Activated CD4-positive, CD25-positive, alpha-beta regulatory T cell (primary cell): ENCODE measurements at places on chromosomes 2 and 18.

DNA sequence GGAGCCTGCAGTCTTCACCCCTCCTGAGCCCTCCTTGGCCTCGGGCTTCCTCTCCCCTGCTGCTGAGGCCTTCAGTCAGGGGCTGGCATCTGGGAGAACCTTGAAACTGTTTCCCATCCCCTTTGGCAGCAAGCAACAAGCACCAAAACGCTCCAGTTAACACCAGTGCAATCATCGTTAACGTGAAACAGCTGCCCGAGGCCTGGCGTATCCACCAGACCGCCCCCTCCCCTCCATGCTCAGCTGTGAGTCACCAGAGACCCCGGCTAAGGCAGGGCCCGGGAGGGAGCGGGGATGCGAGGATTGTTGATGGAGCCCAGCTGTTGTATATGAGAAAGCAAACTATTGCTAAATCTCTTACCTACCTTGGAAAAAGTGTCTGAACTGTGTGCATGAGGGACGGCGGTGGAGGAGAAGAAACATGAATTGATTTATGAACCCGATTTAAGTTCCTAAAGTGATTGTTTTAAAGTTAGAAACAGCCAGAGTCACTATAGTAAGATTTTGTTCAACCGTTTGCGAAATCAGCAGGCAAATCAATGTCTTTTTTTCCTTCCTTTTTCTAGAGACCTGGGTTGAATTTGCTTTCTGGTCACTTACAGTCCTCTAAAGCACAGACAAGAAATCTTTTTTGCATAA is 5.2 kb downstream of the ZFP36L2 start:
- no peak for DNase-seq

- DNase-seq = no peak
These were observed 48.7 kb downstream of the IMPA2 start for GRCh38 chr18:12029786-12030584.

GRCh38 chr2:122179492-122180165 is 424.2 kb downstream of the TSN start:
- DNase-seq = no peak

- no peak for DNase-seq
These were observed 941.1 kb upstream of the FANCL start for GRCh38 chr2:59182249-59182648.

GRCh38 chr2:20143263-20143662 is 81.7 kb downstream of the SDC1 start:
- no peak for DNase-seq

DNA sequence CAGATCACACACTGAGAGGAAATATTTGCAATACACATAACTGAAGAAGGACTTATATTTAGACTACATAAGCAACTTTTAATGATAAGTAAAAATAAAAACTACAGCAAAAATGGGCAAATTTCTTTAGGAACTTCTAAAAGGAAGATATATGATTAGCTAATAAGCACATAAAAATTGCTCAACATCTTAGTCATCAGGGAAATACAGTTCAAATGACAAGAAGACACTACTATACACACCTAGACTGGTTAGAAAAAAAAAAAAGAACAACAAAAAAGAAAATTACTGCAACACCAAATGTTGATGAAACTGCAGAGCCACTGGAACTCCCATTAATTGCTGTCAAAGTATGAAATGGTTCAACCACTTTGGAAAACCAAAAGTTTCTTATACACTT is 1247.5 kb upstream of the ACVR2A start:
- no peak for DNase-seq

GRCh38 chr2:85160966-85161960 is 28.1 kb downstream of the TCF7L1 start:
- DNase-seq = no peak

- DNase-seq = no peak
These were observed 53.5 kb upstream of the NDUFV2 start for GRCh38 chr18:9048808-9049494.

DNA sequence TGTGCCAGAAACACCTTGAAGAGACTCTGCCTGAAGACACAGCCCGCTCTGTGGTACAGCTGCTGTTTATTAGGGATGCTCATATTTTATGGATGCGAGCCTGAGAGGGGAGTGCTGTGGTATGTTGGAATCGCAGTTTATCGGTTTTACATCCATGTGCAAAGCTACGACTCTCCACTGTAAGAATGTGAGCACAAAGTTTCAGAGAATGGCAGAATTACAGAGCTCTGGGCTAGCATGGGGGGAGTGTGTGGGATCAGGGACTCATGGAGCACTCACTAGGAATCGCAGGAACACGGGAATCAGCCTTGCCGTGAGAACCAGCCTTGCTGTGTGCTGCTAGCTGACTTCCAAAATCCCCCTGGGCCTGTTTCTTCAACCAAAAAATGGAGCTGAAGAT is 199.9 kb downstream of the RNF144A start:
- no peak for DNase-seq

DNA sequence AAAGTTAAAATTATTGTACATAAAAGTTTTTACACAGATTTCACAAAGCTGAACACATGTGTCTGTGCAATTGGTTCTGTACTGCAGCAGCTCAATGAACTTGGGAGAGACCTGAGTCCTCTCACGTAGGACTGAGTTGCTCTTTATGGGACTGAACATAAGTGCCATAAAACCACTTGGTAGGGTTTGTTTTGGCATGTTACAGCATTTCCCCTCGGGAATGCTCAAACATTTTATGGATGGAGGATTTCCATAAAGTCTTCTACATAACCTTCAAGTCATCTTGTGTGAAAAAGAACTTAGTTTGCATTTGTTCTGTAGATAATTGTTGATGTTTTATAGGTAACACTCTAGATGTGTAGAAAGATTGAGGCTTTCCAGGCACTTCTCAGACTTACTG is 15.9 kb downstream of the LYPD6 start:
- DNase-seq = no peak

DNA sequence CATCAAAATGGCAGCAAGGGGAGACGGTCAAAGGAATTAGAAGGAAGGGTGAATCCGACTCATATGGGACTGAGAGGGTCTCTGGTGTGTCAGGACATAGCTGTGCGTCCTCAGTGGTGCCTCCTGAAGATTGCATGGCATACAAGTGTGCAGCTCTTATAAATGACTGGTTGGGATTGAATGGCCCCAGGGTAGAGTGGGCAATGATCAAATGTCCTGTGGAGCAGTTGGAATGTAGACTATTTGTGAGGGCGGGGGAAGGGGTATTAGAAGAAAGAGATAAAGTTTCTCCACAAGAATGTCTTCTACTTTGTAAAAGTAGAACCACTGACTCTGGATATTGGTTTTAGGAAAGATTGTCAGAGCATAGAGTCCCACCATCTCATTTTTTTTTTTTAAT is 24.6 kb downstream of the CTLA4 start:
- DNase-seq = no peak

DNA sequence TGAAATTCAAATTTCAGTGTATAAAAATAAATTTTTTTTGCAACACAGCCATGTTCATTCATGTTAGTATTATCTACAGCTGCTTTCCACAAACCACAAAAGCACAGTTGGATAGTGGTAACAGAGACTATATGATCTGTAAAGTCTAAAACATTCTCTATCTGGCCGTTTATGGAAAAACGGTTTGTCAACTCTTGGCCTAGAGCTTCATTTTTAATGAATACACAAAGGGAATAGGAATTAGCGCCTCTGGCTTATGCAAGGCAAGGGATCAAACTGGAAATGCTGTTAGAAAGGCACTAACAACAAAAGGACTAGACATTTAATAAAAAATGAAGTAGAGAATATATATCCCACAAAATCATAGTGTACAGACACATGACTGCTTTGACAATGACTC is 211.9 kb downstream of the EXOC6B start:
- DNase-seq = no peak

DNA sequence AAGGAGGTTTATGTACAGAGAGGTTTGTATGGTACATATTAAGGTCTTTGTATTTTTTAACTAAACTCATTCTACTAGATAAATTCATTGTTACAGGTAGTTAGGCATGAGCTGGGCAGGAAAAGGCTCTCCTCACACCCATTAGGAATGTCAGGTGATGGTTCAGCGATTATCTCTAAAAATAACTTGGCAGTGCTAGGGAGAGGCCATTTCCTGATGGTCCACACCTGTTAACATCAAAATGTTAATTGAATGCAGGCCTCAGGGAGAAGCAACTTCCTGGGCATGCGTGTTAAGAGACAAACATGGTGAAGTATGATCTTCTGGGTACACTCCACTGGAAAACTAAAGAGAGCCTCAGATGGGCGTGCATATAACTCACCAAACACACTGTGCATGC is 73.6 kb downstream of the ARL6IP6 start:
- no peak for DNase-seq

GRCh38 chr18:10379522-10379921 is 74.9 kb upstream of the APCDD1 start:
- no peak for DNase-seq

GRCh38 chr2:51410331-51410730 is 378.4 kb upstream of the NRXN1 start:
- DNase-seq = no peak

- DNase-seq = no peak
These were observed 93.4 kb downstream of the SH3RF3 start for GRCh38 chr2:109222422-109222821.

DNA sequence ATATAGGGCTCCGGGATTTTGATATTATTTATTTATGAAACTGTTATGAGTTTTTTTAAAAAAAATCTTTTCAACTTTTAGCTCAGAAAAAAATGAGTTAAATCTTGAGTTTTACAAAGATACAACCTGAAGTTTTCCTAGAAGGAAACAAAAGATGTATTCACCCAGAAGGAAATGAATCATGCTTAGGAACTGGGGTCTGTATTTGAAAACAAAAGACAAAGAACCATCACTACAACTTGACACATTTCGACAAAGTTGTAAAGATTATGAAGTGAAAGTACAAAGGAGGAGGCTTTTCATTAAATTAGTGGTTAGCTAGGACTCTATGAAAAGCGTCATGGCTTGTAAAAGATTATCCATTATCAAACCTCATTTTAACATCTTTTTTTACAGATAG is 143.3 kb downstream of the PDE1A start:
- DNase-seq = no peak

DNA sequence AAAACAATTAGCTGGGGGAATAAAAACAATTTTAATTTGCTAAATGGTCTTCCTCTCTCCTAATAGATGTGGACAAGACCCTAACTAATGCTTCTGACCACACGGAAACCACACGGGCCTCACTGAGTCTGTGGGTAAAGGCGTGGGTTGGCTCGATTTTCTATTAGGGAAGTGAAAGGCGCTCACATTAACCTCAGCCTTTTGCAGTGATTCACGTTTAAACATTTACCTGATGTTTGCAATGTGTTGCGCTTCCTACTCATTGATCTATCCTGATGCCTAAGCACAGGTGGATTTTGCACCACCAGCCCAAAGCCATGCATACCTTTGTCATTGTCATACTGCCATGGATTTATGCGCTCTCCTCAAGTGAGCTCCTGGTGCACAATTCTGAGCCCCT is 35.6 kb upstream of the NRP2 start:
- DNase-seq = no peak

DNA sequence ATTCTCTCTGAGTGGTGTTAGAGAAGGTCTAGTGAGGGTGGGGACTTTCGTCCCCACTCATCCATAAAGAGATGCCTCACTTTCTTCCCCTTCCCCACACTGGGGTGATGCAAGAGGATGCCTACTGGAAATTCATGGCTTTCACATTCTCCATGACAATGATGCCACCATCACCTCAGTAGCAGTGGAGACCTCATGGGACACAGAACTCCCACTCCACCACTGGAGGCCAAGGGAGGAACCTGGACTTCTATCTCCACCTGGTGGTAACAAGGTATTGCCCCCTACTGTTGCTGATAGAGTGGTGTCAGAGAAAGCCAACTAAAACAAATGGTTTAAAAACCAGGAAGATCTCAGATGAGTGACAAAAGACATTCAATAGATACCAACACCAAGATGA is 110.9 kb downstream of the INHBB start:
- DNase-seq = no peak

DNA sequence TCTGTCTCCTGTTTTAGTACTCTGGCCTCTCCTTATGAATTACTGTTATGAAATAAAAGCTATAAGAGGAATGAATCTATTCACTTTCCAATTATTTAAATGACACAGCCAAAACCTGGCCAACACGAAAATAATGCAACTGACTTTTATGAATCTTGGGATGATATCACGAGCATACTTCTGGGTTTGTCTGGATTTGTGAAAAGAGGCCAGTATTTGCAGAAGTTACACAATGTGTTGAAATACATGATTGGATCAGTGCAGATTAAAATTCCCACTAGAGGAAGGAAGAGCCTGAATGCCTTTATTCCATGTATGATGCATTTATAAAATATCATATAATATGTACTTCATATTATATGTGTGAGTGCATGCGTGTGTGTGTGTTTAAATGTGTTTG is 418.2 kb downstream of the GRB14 start:
- DNase-seq = no peak

GRCh38 chr2:101395545-101396315 is 8.4 kb upstream of the CREG2 start:
- DNase-seq = no peak

- DNase-seq = no peak
These were observed 58.2 kb downstream of the KLHL14 start for GRCh38 chr18:32714571-32715148.

DNA sequence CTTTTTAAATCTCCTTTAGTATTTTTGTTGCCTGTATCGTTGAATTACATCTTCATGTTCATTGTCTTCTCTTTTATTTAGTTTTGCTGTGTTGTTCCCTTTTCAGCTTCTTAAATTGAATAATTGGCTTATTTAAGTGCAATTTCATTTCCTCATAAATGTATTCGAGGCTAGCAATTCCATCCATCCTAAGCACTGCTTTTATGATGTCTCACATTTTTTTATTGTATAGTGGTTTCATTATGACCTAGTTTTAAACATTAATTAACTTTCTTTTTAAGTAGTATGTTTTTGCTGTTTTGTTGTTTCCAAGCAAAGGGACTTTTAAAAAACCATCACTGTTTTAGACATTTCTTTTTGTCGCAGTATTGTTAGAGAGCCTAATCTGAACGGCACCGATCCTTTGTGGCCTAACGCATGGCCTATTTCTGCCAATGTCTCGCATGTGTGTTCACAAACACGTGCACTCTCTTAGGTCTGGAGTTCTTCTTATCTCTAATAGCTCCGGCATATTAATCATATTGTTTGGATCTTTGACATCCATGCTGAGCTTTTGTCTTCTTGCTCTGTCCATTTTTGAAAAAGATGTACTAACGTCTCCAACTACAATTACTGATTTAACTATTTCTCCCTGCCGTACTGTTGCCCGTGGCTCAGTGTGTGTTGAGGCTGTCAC is 59.6 kb upstream of the ZNF516 start:
- DNase-seq = no peak

- DNase-seq = no peak
These were observed 115.4 kb upstream of the CCDC195 start for GRCh38 chr2:224831530-224831929.

- no peak for DNase-seq
These were observed 207.0 kb upstream of the HAAO start for GRCh38 chr2:42999391-42999841.

GRCh38 chr2:224357098-224357901 is 44.6 kb downstream of the FAM124B start:
- DNase-seq = peak; percentile 13

- no peak for DNase-seq
These were observed 626.1 kb downstream of the TMEM182 start for GRCh38 chr2:103387888-103388287.
